Activated CD8-positive, alpha-beta memory T cell treated with anti-CD3 and anti-CD28 coated beads, Interleukin-2, amount 10 ng/mL, durations not matched to agents 7 days and 5 days (primary cell): ENCODE measurements at places on chromosomes 2 and 18. TPM values are rescaled to one million over a fixed set of nuclear protein-coding genes. Genes with fewer than 3 reads are reported as not detected.

- H3K36me3 ChIP-seq, result peaks cover 10% of the 10 kb centered on the region
- H3K4me3 ChIP-seq, result no peak within 1 kb of the TSS
- no peak for DNase-seq
- H3K27ac ChIP-seq, result peak within 1 kb of the TSS; percentile 61
Measured at GRCh38 chr18:28176948-28177827, at the start of gene CDH2. Gene CDH2, minus strand, starts transcription at chr18:28177130. Its CDS starts 108 bp downstream, at chr18:28177022.

GRCh38 chr2:138581909-138582308 is 80.3 kb downstream of the SPOPL start:
- no peaks in the 10 kb centered on the region for H3K4me1 ChIP-seq
- DNase-seq, result no peak
- H3K27ac ChIP-seq, result no peak overlapping the region
- peaks cover 31% of the 10 kb centered on the region for H3K36me3 ChIP-seq

Gene ATG4B
- total RNA-seq, result 91.4 TPM

Gene SERPINB13
- total RNA-seq, result not detected
